ENCODE measurements at places on chromosomes 7 and 10.

DNA sequence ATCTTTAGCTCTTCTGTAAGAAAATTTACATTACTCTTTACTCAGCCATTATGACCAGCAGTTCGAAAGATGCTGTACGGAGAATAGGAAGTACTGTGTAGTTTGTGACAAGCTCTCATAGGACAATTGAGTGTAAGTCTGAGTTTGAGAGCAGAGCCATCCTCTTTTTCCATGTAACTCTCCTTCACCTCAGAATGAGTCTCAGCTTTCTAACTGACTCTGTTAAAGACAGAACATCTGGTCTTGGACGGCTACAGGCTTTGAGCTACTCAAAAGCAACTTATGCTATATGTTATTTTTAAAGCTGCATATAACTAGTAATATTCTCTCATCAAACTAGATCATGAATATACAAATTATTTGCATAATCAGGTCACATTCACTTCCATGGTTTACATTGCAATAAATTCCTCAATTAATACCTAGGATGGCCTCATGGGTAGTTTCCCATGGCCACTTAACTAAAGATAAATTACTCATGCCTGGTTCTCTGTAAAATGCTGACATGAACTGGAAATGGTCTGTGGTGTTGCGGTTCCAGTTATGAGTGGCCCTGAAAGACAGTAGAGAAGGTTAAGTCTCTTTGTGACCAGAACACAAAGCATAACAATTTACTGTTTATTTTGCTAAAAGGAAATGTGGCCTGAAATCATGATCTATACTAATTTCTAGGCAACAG, 358.7 kb downstream of the PHF14 start:
- DNase-seq: no peak

GRCh38 chr10:73590881-73591799, at the start of gene USP54:
Gene USP54 (minus strand): TSS chr10:73591342. CDS start chr10:73575658, 15,684 bp downstream.
- DNase-seq: peak; percentile 79

- no peak for DNase-seq
Measured at GRCh38 chr7:42953994-42954393, 21.8 kb downstream of the MRPL32 start.

GRCh38 chr10:73887294-73888039, 13.1 kb upstream of the CAMK2G start:
- no peak for DNase-seq

DNA sequence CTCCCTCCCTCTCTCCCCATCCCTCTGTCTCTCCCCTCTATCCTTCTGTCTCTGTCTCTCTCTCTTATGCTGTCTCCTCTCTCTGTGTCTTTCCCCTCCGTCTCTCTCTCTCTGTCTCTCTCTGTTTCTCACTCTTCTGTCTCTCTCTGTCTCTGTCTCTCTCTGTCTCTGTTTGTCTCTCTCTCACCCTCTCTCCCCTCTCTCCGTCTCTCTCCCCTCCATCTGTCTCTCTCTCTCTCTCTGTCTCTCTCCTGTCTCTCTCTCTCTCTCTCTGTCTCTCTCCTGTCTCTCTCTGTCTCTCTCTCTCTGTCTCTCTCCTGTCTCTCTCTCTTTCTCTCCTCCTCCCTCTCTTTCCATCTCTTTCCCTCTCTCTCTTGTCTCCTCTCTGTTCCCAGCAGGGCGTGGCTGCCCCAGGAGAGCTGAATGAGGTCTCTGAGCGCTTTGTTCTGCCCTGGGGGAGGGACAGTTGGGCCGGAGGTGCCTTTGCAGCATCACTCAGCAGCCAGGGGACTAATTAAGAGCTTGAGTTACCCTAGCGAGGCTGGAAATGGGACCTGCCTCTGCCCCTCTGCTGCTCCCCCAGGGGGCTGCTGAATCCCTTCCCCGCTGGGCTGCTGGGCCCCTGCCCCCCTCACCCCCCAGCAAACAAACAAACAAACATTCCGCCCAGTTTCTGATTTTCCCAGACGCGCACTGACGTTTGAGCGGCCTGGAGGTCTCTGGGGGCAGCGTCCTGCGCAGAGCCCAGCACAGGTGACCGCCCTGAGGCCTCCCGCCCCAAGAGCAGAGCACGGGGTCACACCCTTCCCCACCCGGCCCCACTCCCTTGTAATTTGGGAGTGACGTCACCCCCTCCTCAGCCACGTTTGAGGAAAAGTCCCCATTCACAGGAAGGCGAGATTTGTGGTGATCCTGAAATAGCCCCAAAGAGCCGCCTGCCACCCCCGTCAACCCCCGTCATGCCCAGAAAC, 68.1 kb downstream of the PDGFA start:
- DNase-seq: no peak

DNA sequence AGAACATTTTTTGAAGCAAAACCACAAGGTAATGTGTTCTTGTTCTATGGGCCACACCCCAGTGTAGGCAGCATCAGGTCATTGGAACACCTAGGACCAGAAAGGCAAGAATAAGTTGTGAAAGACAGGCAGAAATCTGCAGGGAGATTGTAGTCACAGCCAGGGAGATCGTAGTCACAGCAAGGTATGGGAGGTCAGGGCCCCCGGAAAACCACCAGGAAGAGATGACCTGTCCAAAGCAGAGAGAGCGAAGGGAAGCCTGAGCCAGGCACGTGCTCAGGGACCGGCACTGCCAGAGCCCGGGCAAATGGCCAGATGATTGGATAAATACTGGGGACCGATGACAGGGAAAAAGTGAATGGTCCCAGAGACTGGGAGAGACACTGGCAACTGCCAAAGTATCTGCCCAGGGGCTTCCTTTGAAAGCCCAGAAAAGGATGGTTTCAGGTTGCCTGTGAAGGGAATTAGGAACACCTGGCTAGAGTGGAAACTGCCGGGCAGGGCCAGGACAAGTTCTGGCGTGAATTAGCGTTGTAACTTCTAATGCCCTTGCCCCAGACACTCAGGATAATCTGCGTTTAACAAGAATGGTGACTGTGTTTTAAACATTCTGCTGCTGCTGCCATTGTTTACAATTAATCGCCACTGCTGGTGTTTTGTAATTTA, 3.9 kb upstream of the NOBOX start:
- no peak for DNase-seq

- DNase-seq: no peak
Measured at GRCh38 chr10:92967641-92968040, 93.0 kb upstream of the CYP26C1 start.

- DNase-seq: no peak
Measured at GRCh38 chr10:113313722-113314121, 239.1 kb upstream of the HABP2 start.

DNA sequence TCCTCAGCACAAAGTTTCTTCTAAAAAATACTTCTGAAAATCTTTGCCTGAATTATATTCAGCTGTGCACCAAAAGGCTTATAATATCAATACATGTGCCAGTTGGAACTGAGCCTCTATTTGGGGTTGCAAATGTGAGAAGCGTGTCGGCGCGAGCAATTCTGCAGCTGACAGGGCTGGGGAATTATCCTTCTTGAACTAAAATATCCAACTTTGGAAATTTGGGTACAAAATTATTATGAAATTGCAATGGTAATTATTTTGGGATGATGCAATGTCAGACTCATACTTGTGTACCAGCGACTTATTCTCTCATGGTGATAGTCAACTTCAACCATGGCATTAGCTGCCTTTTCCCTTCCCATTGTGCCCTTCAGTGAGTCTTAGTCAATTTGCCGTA, 507.0 kb upstream of the KLF6 start:
- DNase-seq: no peak

- DNase-seq: no peak
Measured at GRCh38 chr10:101033276-101033675, 2.2 kb downstream of the SFXN3 start.

GRCh38 chr7:35505066-35505465, 189.9 kb downstream of the HERPUD2 start:
- no peak for DNase-seq

- DNase-seq: no peak
Measured at GRCh38 chr7:143296686-143297085, 8.5 kb downstream of the CASP2 start.

DNA sequence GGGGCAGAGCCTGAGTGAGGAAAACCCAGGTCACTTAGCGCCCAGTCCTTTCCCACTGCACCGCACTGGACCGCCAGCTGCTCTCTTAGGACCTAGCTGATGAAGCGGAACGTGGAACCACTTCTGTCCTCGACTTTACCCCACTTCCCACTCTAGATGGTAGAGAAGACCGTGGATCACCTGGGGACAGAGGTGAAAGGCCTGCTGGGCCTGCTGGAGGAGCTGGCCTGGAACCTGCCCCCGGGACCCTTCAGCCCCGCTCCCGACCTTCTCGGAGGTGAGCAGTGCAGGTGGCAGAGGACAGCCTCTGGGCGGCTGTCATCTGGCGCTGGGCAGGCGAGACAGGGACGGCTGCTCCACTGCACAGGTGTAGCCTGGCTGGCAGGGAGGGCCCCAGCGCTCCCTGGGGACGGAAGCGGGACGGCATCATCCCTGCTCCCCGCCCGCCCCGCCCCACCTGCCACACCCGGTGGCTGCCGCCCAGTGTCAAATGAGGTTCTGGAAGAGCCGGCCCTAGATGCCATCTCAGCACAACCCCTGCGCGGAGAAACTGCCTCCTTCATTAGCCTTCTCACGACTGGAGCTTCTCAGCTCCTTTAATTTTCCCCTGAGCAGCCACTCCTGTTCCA, 11.7 kb downstream of the PLAC9 start:
- no peak for DNase-seq

- DNase-seq: no peak
Measured at GRCh38 chr10:126398383-126398743, 10.1 kb upstream of the ADAM12 start.

DNA sequence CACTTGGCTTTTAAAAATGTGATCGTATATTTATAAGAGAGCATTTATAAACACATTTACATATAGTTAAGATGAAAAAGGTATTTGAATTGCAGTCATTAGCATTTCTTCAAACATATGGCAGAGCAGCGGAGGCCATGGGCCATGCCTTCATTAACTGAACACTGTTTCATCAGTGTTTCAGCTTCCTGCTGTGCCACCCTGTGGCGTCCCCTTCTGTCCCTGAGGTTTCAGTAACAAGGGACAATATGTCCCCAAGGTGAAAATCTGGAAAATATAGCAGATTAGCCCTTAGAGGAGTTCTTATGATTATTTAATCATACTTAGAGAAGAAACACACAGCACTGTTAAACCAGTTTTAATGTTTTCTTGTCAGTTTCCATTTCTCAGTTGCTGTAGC, 577.8 kb downstream of the ETV1 start:
- no peak for DNase-seq

GRCh38 chr7:127911968-127912511, 119.2 kb downstream of the LRRC4 start:
- no peak for DNase-seq

- no peak for DNase-seq
Measured at GRCh38 chr10:101217450-101218281, 11.6 kb downstream of the LBX1 start.

DNA sequence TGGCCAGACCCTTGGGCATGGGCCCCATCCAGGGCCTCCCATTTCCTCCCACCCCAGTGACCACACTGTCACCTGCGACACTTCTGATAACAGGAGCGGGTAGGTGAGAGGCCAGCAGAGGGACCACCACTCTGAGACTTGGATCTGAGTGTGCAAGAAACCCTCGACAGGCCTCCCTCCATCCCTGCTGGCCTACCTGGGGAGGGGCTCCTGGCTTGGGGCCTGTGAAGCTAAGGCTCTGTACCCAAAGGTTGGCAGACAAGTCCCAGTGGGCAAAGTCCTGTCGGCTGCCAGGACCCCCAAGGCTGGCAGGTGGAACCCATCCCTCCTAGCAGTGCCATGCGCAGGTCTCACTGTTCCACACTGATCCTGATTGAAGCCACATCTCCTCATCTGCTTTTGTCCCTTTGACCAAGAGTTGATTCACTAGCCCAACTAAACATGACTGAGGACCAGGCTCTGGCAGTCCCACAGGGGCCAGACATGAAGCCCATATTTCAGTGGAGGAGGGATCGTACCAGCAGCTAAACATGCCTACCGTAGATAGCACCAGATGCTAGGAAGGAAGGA, 1.2 kb upstream of the PGAM2 start:
- no peak for DNase-seq

- DNase-seq: no peak
Measured at GRCh38 chr10:126073606-126074005, 177.2 kb downstream of the FANK1 start.

DNA sequence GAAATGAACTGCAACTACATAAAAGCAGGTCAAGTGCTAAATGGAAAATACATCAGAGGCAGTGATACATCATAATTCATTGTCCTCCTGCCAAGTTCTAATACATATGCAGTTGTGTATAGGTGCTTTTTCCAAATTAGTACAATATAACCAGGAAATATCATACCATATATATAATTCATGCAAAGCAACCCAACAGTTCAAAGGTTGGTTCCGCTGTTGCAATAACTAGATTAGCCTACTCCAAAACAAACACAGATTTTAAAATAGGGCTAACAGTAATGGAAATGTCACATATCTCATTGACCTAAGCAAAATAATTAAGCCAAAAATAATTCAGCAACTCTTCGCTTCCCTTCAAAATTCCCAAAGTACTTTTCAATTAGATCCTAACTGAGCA, 88.9 kb upstream of the NEBL start:
- DNase-seq: no peak

DNA sequence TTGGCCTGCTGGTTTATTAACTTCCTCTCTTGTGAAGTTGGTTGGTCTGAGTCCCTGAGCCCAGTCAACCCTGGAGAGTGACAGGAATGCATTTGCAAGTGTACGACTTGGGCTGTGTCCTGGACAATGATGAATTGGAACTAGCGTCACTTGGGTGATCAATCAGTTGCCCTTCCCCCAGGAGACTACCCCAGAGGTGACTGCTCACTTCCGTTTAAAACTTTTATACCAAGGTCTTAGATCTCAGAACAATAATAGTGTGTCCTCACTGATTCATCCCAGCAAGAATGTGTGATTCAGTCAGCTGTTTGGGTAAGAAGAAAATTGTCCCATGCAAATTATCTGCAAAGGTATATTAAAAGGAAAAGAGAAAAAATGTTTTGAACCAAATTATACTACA, 102.9 kb upstream of the ARMC3 start:
- DNase-seq: peak; percentile 80

GRCh38 chr10:43196131-43196980, 58.1 kb downstream of the CSGALNACT2 start:
- DNase-seq: no peak

DNA sequence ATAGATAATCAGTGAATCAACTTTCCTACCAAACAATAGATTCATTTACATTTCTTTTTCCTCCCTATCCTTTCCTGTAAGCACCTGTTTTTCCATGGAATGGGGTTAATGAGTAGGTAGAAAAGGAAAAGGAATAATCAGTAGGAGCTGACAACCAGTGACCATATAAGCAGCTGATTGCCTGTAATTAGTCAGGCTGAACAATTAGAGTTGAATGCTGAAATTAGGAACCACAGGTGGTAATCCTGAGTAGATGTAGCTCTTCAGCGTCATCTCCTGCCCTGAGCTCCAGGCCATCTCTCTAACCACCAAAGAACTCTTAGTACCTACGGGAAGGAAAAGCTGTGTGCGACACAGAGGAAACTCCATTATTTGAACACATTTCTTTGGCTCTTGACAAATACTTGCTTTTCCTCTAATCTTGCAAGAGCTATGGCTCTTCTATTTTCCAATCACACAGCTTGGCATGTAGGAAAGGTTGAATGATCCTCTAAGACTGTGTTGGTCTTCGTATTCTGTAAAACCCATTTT, 63.8 kb downstream of the KLHDC10 start:
- DNase-seq: no peak

- no peak for DNase-seq
Measured at GRCh38 chr7:31076641-31077310, 24.7 kb downstream of the ADCYAP1R1 start.

GRCh38 chr7:36306722-36307121, 82.9 kb upstream of the ANLN start:
- DNase-seq: no peak
